Motor neuron (in vitro differentiated cells): ENCODE measurements at places on chromosomes 11 and 22. TPM values are rescaled to one million over a fixed set of nuclear protein-coding genes. Genes with fewer than 3 reads are reported as not detected.

Gene SUSD2
- total RNA-seq, result 3.6 TPM in 2 replicates

DNA sequence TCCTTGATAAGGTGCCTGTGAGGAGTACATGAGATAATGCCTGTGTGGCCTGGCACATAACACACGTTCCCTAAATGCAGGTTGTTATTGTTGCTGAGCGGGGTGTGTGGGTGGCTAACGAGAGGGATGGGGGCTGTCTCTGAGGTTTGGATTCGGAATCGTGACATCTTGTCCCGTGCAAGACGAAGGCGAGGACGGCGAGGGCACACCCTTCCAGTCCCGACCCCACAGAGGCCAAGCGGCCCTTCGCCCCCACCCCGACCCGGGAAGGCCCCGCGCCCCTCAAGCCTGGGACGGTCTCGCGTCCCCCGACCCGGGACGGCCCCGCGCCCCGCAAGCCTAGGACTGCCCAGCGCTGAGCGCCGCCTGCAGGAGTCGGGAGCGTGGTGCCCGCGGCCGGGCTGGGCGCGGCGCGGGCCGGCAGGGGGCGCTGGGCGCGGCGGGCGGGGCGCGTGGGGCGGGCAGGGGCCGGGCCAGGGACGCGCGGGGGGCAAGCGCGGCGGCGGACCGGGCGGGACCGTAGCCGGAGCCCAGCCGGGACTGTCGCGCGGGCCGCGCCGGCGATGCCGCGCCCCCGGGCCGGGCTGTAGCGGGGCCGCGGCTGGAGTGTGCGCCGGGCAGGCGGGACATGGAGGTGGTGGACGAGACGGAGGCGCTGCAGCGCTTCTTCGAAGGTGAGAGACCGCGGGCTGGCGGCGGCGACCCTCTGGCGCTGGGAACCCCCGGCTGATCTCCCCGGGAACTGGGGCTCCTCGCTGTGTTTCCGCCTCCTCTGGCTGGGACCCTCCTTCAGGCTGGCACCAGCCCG lies at the start of gene MYRF:
Gene MYRF, plus strand, starts transcription at position 520 of the 808 bp plus-strand sequence. Its CDS starts 109 bp downstream, at position 629.
- ATAC-seq, result peak; percentile 64

DNA sequence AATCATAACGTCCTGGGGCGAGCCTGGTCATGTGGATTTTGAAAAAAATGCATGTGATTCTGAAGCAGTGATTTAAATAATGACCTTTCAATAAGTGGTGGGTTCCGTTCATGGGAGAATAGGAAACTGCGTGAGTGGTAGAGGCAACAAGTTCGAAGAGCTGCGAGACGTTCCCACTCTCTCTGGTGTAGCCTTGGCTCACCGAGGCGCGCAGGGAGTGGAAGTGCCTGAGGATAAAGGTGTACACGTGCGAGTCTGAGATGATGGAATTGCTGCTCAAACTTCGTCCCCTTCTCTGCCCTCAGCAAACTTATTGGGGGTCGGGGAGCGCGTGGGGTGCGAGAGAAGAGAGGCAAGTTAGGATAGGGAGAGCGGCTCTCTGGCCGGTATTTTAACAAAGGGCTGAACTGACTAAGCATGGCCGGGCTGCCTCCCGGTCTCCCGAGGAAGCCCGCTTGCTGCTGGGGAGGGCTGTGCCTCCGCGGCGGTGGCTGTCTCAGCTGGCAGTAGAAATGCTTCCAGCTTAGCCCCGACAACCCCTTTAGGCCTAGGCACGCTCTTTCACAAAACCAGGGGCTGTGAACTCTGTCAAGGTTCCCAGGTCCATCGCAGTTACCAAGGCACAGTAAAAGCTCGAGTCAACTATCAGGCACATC lies 875 bp upstream of the STT3A start:
- ATAC-seq, result peak; percentile 6

Gene NEFH
- 12.0 TPM in 2 replicates for total RNA-seq

DNA sequence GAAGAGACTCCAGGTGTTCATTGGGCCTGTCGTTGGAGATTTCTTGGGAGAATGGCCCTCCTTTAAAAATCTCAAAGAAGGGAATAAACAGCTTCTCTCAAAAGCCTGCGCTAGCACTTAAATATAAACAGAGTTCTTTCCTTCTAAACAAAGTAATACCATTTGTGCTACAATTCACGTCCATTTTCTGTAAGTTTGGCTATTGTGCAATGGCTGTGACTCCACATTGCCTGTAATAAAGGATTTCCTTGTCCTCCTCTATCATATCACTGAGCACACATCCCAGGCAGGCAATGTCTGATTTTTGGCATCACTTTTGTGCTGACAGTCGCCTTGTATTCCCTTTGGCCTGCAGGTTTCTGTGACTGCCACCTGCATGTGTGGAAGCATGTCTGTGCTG lies 4.9 kb upstream of the ADAMTS8 start:
- no peak for ATAC-seq

Gene SART1
- 58.2 and 61.9 TPM in 2 replicates for total RNA-seq

Gene ROBO4
- 1.1 and 1.2 TPM in 2 replicates for total RNA-seq

DNA sequence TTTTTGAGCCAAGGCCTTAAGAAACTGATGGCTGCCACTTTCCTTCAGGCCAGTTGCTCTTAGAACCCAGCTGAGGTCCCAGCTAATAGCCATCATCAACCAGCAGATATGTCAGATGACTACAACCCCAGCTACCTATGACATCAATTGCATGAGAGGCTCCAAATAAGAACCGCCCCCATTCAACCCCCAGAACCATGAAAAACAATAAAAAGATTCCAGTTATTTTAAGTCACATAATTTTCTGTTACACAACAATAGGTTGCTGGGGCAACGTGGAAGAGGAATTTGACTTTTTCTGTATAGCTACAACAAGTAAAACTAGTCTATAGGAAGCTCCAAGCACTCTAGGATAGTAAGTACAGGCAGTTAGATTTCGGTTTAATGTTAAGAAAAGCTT lies 216.3 kb upstream of the MTNR1B start:
- ATAC-seq, result no peak

GRCh38 chr11:45274206-45274605 lies 11.9 kb downstream of the SYT13 start:
- ATAC-seq, result no peak

DNA sequence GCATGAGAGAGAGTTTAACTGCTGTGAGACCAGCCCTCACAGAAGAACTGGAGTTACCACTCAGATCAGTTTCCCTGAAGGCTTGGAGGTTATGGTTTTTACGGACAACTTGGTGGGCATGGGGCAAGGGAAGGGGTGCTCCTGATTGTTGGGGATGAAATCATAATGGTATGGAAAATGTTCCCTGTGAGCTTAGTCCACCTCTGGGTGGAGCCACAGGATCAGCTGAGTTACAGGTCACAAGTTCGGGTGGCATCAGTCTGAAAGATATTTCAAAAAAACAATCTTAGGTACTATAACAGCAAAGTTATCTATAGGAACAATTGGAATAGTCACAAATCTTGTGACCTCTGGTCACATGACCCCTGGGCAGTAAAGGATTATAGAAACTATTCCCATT lies 162.9 kb downstream of the DLG2 start:
- no peak for ATAC-seq

DNA sequence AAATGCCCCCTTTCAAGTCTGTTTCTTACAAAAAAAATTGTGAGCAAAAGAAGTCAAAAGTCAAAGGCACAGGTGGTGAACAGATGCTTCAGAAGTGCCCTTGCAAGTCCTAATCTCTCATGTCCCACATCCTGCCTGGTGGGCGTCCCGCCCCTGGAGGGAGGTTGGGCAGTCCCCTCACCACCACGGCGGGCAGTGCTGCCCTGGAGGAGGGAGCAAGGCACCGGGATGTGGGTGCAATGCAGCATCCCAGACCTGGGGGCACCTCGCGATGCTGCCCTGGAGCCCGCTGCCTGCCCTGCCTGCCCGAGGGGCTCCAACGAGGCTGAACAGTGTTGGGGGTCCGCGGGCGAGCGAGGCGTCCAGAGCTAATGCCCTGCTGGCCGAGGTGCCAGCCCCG lies 15.9 kb downstream of the MRGPRG start:
- no peak for ATAC-seq

DNA sequence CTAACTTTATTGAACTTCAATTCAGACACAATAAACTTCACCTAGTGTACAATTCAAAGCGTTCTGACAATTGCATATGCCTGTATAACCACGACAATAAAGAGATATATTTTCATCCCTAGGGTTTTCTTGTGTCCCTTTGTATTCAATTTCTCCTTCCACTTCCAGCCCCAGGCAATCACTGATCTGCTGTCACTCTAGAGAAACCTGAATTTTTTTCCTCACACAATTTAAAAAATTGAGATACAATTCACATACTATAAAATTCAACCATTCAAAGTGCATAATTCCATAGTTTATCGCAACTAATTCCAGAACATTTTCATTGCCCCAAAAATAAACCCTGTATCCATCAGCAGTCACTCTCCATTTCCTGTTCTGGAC lies 116.6 kb downstream of the MRTFA start:
- ATAC-seq, result no peak

- ATAC-seq, result peak; percentile 76
These were observed 460.0 kb downstream of the BUD13 start for GRCh38 chr11:116312570-116313391.

Gene MS4A1
- total RNA-seq, result 0.16 TPM in 1 of 2 replicates, not detected in the other

GRCh38 chr22:33923660-33924246 lies 3.5 kb upstream of the LARGE1 start:
- ATAC-seq, result no peak

Gene C11orf86
- not detected in 2 replicates for total RNA-seq

DNA sequence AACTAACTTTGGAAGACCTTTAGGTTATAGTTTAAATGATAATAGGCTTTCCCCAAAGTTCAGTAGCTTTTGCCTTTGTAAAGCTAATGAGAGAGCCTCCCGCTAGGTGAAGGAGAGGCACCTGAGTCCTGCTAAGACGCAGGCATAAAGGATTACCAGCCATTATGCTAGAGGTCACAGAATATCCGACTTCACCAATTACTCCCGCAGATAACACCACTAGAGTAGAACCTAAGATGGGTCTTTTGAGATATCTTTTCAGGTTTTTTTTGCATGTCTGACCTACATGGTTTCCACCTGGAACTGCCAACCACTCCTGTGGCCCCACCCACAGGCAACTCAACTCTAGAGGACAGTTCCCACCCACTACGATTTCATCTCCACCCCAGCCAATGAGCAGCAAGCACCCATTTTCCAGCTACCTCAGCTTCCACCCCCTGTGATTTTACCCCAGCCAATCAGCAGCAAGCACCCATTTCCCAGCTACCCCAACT lies 314.3 kb downstream of the BRD1 start:
- no peak for ATAC-seq

Gene OR4C12
- not detected in 2 replicates for total RNA-seq

DNA sequence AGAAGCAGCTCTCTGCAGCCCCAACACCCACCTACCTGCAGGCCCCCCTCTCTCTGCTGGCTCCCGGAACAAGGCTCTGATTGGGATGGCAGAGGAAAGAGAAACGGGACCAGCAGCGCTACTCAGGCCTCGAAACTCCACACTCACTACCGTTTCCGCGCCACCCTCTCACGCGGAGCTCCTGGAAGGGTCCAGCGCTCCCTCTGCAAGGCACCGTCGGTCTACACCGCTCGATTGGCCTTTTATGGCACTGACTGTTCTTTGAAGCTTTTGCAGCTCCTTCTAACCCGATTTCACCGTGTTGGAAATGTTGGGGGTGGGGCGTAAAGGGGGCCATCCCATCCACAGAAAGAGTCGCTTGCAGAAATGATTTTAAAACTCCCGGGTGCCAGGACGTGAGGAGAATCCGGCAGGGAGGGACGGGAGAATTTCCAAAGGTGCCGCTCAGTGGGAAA lies 323 bp upstream of the PANX1 start:
- peak; percentile 51 for ATAC-seq

Gene VWA5A
- 6.6 and 7.0 TPM in 2 replicates for total RNA-seq

DNA sequence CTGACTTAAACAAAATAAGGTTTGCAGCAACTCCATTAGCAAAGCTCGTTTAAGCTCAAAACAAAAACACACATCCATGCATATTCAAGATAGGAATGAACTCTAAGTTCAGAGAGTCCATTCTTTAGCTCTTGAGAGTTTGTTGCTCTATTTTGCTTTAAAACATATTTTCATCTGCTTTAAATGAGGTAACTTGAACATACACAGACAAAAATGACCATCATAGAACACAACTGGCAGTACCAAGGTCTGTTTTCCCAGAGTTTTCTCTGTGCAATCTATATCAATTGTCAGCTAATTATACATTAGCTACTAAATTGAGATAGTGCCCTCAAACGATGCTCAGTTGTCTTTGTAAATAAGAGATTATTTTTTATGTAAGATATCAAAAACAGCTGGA lies 423.2 kb upstream of the ANO3 start:
- no peak for ATAC-seq

- no peak for ATAC-seq
These were observed 150.0 kb upstream of the NECTIN1 start for GRCh38 chr11:119878990-119879389.

GRCh38 chr11:46475051-46475925 lies 83.7 kb upstream of the CHRM4 start:
- no peak for ATAC-seq

GRCh38 chr11:118652681-118653181 lies 26.7 kb downstream of the TREH start:
- no peak for ATAC-seq

DNA sequence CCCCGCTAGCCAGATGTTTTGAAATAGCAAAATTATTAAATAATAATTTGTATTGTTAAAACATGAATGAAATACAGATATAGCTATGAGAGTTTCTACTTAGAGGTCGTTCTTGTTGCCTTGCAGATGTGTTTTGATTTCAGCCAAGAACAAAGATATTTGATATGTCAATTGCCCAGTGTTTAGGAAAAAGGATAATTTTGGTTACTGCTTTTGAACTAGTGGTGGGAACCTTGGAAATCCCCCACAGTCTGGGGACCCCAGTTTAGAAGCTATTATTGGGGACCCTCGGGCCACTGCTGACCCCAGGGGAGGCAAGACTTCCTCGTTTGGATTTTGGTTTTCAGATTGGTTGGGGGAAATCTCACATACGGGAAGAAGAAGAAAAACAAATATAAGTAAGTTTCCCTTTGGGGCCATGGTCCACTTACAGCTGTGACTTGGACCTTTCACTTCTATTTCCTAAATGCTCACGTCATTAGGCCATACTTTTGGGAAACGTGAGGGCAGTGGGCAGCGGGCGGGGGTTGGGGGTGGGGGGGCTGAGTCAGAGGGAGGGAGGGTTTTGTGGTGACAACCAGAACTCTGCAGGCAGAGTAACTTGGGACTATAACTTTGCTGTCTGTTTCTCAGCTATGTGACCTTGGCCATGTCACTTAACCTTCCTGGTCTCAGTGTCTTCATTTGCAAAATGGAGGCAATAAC lies 37.0 kb downstream of the LDLRAD3 start:
- ATAC-seq, result no peak

GRCh38 chr11:121091492-121092152 lies 9.4 kb upstream of the TECTA start:
- ATAC-seq, result no peak

GRCh38 chr11:3197044-3197695 lies 21.4 kb downstream of the MRGPRG start:
- ATAC-seq, result no peak
